ENCODE measurements at places on chromosomes 11 and 22.

DNA sequence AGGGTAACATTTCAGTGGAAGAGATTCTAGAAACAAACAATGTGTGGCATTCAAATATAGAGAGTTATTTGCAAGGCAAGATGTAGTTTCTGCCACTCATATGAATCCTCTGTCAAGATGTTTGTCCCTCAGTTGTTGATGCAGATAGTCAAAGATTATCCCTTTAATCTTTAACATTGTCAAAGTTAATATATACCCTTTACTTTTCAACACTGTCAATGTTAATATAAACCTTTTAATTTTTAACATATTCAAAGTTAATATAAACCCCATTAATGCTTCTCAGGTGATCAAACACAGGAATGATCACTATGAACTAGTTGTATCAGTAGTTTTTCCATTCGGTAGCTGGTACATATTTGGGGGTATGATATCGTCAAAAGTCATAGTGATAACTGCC, 51.9 kb upstream of the PICALM start:
- no peak for DNase-seq

DNA sequence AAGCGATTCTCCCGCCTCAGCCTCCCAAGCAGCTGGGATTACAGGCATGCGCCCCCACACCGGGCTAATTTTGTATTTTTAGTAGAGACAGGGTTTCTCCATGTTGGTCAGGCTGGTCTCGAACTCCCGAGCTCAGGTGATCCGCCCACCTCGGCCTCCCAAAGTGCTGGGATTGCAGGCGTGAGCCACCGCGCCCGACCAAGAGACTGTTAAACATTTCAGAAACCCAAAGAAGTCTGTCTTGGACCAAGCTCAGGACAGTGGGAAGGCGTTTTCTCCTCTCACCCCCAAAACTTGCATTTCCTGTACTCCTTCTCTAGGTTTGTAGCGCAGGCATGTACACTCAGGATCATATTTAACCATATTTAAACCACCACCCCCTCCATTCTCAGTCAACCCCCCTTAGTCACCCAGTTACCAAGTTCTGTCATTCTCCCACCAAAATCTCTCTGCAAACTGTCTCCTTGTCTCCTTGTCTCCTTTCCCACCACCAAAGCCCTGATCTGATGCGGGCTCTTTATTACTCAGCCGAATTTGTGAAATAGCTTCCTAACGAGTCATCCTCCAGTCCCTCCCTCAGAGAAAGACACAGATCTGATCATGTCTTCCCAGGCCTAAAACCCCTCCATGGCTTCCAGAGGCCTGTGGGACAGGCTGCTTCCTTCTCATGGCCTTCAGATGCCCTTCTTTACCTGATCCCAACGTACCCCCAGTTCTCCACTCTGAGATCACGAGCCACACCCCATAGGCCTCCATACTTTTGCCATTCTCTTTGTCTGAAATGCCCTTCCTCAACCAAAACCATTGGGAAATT, 29.0 kb upstream of the CREB3L1 start:
- peak; percentile 99 for DNase-seq

DNA sequence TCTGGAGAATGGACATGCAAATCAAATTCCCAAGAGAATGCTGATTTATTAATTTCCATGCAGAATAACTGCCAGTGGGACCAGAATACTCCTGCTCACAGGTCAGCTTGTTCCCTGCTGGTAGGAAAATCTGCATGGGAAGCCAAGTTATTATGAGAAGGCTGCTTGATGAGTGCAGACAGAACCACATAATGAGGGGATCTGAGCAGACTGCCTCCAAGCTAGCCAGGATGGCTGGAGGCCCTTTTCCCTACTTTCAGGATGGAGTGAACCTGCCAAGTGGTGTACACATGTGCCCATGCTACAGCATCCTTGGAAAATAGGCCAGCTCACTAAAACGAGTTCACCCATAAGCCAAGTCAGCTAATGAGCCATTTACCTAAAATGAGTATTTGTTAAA, 55.2 kb upstream of the ZBED5 start:
- DNase-seq: no peak

DNA sequence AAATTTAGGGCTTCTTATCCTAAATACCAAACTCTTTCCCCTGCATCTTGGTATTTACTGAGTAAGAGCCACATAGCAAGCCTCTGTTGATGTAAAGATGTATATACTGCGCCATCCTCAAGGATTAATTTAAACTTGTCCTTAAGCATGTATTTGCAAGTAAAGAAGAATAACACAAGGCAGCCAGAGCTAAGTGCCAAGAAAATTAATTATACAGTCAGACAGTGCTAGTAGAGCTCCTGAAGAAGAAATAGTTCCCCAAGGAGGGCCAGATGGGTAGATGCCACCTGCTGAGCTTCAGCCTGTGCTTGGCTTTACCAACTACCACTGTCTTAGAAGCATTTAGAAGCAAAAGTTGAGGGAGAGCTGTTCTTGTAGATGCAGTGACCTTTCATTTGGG, 470.0 kb downstream of the BUD13 start:
- no peak for DNase-seq

- DNase-seq: no peak
Observed at GRCh38 chr11:124874571-124875255, 9.5 kb downstream of the ROBO3 start.

DNA sequence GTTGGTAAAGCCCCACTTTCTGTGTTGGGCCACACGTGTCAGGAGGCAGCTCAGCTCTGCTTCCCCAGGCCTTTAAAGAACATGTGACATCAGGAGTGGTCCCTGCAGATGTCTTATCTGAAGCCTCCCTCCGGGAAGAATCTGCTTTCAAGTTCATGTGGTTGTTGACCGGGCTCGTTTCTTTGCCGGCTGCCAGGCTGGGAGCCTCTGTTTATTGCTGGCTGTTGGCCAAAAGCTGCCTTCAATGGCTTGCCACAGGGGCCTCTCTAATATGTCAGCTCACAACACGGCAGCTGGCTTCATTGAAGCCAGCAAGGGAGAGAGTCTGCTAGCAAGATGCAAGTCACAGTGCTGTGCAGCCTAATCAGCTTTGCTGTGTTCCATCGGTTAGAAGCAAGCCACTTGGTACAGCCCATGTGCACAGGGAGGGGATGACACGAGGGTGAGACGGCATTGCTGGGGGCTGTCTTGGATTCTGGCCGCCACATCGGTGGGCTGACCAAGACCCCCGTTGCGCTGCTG, 14.6 kb downstream of the MRGPRF start:
- peak; percentile 44 for DNase-seq

All from fibroblast of skin of scalp (primary cell).